ENCODE measurements at places on chromosomes 2 and 18.
A peak's percentile ranks its signal among the peaks of the same experiment; 100 is the strongest.

GRCh38 chr2:186433040-186433439 lies 53.0 kb upstream of the ZC3H15 start:
- no peak for DNase-seq

DNA sequence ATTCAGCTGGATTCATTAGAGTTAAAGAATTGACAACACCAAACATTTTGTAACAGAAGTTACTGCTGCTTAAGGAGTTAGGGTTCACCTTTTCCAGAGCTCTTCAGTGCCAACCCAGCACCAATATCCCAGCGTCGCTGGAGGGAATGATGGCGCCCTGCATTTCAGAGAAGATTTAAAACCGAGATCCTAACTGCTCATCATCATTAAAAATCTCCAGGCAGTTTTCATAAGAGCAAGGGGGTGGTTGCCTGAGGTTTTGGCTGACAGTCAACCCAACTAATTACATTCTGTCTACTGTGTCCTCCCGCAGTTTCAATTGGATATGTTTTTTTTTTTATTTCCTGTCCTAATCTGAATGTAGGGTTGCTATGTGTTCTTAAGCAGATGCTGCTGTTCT lies 509.6 kb upstream of the TCF4 start:
- DNase-seq, result no peak

GRCh38 chr2:233926806-233927205 lies 9.6 kb downstream of the TRPM8 start:
- DNase-seq, result no peak

DNA sequence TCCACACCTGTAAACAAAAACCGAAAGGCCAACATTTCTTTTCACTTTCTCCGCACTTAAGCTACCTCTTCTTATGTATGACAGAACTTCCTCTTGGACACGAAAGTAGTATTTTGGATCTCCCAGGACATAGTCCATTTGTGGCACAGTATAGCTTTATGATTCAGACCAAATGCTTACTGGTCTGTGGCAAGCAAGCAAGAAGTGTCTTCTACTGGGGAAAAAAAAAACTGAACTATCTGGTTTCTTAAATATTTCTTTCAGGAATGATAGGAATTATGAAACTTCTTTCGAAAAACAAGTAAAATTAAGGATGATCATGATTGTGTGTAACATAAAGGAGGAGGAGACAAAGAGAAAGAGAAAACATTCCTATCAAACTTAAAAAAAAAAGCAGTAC lies 33.6 kb downstream of the SRBD1 start:
- no peak for DNase-seq

GRCh38 chr2:134128746-134129145 lies 125.1 kb upstream of the MGAT5 start:
- peak; percentile 24 for DNase-seq

GRCh38 chr2:159606287-159606686 lies 10.1 kb downstream of the BAZ2B start:
- DNase-seq, result no peak

DNA sequence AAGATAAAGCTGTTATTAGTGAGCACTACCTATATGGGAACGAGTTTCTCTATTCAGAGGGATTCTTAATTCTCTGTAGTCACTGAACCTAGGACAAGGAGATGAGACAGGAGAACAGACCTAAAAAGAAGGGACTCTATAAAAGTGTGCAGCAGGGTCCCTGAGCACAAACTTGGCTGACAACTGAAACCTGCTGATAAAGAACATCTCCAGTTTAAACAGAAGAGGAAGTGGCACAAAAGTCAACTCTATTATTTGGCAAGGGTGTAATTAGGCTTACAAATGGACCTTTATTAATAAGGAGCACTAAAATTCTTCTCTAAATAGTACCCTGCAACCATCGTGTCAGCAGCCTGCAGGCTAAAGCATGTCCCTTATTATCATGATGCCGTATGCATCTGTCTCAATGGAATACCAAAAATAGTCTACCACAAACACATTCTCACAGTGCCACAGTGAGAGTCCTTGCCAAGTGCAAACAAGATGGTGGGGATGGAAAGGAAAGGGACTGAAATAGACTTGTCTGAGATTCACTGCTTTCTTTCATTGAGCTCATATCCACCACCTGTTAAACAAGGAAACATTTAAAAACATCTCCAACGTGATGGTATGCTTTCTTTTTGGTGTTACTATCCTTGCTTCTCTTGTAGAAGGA lies 260.2 kb downstream of the INSIG2 start:
- DNase-seq, result no peak

GRCh38 chr2:12168791-12169388 lies 422.5 kb downstream of the LPIN1 start:
- DNase-seq, result no peak

DNA sequence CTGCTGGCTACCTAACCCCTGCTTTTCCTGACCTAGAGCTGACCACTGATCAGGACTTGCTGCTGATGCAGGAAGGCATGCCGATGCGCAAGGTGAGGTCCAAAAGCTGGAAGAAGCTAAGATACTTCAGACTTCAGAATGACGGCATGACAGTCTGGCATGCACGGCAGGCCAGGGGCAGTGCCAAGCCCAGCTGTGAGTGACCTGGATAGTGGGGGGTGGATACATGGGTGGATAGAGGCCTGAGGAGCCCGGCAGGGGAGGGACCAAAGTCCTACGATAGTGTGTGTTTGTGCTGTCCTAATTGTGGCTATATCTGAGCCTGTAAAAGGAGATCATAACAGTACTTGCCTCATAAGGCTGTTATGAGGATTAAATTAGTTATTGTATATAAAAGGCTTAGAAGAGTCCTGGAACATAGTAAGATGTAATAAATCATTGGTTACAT lies 8.2 kb downstream of the PLCD4 start:
- DNase-seq, result no peak

- no peak for DNase-seq
These were observed 44.4 kb downstream of the ST8SIA5 start for GRCh38 chr18:46712406-46712805.

GRCh38 chr18:24584205-24584604 lies 123.8 kb downstream of the HRH4 start:
- no peak for DNase-seq

DNA sequence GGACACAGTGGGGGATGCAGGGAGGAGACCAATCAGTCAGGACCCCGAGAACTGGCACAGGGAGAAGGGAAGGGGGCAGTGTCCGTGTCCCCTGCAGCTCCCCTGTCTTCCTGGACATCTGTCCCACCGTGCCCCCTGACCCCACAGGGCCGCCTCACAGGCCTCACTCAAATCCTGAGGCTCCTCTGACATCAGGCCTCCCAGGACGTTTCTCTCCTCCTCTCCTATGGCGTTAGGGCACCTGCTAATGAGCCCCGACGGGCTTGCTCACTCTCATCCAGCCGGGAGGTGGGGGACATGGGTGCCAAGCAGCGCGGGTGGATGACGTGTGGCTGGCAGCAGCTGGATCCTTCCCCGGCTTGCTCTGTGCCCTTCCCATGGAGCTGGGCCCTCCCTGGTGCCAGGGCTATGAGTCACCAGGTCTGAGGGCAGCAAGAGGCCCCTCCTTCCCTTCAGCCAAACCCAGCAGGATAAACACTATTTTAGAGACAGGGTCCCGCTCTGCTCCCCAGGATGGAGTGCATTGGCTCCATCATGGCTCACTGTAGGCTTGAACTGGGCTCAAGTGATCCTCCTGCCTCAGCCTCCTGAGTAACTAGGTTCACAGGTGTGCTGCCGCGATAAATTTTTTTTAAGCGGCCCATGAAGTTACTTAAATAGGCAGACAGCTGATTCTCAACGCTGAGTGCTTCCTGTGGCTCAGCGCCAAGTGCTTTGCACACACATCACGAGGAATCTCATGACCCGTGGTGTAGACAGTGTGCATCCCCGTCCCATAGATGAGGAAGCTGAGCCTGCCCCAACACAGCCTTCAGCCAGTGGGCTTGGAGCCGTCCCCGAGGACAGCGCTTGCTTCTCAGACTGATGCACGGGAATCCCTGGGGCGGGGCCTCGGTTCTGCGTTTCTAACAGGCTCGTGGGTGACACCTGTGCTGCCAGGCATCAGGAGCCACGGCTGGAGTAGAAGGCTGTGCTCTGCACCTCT lies 64.5 kb upstream of the HDAC4 start:
- no peak for DNase-seq

- no peak for DNase-seq
These were observed 6.4 kb downstream of the CDC42EP3 start for GRCh38 chr2:37665043-37665442.

- DNase-seq, result no peak
These were observed 82.5 kb upstream of the EPB41L3 start for GRCh38 chr18:5626130-5626880.

DNA sequence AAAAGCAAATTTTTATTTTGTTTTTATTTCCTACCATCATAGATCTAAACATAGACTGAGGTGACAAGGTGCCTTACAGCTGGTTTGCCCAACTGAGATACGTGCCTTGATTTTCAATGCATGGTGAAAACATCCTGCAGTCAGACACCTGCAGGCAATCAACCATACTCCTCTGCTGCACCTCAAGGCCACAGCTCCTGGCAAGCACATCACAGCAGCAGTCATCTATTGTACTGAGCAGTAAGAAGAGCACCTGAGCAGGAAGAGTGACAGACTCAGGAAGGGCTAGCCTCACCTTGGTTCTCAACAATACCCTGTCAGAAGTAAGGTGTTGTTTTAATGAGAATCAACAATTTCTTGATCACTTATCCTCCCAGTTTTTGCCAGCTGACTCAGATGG lies 1206.8 kb upstream of the NRXN1 start:
- DNase-seq, result no peak

- DNase-seq, result no peak
These were observed 126.0 kb downstream of the MC4R start for GRCh38 chr18:60246606-60247005.

- no peak for DNase-seq
These were observed 229.5 kb upstream of the COPS8 start for GRCh38 chr2:236855866-236856847.
